ENCODE measurements at places on chromosomes 2 and 18.
A peak's percentile ranks its signal among the peaks of the same experiment; 100 is the strongest.

- no peak for DNase-seq
Observed at GRCh38 chr2:197954328-197954727, 149.9 kb downstream of the PLCL1 start.

GRCh38 chr18:48308755-48309575 is 100.2 kb downstream of the ZBTB7C start:
- no peak for DNase-seq

- DNase-seq = no peak
Observed at GRCh38 chr2:169683054-169683424, 11.2 kb downstream of the CFAP210 start.

- no peak for DNase-seq
Observed at GRCh38 chr18:49185623-49186022, 234.9 kb upstream of the SMAD7 start.

DNA sequence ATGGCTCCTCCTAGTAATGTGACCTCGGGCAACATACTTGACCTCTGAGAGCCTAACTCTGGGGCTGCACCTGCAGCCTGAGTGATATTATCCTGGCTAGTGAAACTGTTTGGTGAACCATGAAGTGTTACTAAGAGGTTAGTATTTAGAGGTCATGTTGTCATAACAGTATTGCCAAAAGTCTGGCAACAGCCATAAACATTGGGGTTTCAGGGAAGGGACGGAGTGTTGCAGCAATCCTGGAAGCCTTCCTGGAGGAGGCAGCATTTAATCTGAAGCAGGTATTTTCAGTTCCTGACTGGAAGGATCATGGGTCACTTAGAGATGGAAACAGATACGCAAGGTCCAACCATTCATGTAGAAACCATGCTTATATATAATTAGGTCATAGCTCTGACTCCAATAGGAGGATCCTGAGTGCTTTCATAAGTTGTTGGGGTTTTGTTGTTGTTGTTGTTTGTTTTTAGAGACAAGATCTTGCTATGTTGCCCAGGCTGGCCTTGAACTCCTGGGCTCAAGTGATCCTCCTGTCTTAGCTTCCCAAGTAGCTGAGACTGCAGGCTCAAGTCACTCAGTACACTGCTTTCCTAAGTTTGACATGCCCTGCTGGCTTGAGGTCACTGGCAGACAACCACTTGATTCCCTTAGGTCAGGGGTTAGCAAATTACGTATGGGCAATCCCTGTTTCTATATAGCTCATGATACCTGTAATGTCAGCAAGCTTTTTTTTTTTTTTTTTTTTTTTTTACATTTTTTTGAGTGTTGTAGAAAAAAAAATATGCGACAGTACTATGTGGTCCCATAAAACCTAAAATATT is 21.5 kb downstream of the GPR39 start:
- no peak for DNase-seq

DNA sequence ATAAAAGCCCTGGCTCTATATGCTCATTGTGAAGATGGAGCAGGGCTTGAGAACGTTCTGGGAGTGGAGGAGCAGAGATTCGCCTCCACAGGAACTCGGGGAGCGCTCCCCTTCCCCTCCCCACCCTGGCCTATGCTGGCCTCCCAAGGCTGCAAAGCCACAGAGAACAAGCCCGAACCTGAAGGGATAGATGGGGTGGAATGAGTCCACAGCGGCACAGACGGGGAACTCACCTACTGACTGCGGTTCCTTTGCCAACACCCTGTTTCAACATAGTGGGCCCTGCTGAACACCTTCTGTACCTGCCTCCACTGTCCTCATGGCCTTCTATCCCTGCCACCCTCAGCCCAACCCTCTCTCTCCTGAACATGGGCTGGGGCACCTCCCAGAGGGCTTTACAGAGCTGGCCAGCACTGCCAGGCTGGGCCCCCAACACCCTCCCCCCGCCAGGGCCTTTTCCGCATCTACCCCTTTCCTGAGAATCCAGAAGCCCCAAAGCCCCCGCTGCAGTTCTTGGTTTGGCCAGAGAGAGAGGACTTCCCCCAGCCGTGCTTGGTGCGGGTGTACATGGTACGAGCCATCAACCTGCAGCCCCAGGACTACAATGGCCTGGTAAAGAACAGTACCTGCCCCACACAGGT is 41.5 kb downstream of the LMAN2L start:
- DNase-seq = no peak

- DNase-seq = peak; percentile 72
Observed at GRCh38 chr2:239321596-239322415, 79.0 kb downstream of the HDAC4 start.

DNA sequence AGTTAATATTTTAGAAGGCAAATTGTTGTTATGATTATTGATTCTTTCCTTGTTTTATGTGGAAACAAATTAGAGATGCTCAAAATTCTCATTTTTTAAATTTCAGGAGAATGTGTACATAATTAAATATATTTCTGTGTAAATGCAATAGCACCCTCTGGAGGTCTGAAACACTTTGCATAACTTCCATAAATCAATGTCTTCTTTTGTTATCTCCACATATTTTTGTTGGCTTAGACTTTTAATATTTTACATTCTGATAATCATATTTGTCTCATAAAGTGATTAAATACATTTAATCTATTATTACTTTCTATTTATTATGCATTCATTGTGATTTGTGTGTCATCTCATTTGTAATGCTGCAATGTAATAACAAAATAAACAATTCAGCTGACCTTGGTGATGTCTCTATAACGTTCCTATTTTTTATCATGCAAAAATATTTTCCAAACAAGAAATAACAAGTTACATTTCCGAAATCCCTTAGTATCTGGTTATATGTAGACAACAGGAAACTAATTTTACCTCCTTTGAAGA is 201.8 kb upstream of the GALNT5 start:
- DNase-seq = no peak

DNA sequence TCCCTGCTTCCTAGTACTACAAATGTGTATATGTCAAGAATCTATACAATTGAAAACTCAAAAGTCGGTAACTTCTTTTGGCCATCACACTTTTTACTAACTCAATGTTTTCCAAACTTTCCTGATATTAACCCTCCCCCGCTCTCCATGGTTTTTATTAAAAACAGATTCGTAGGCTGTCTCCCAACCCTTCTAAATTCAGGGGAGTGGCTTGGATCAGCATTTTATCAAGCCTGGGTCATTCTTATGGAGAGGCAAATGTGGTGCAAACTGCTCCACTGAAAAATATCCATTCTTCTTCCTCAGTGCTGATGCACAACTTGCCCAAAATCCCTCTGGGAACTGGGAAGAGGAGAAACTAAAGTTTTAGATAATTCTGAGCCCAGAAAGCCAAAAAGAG is 134.2 kb downstream of the RIF1 start:
- no peak for DNase-seq

- no peak for DNase-seq
Observed at GRCh38 chr2:24183366-24184069, 8.7 kb downstream of the FAM228A start.

DNA sequence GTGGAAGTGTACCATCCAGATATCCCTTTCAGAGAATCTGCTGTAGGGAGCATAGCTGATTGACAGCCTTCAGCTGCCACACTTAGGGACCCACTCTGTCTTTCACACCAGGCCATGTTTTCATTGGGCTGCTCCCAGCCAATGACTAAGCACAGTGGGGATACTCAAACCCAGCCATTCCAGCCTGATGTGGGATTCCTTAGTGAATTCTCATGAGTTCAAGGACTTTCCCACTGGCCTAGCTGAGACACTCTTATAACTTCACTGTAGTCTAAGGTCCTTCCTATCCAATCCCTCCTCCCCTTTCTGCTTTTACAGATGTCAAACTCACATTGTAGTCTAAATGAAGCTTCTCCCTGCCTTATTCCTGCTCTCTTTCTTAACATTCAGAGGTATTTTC is 201.2 kb downstream of the PIK3C3 start:
- DNase-seq = no peak

DNA sequence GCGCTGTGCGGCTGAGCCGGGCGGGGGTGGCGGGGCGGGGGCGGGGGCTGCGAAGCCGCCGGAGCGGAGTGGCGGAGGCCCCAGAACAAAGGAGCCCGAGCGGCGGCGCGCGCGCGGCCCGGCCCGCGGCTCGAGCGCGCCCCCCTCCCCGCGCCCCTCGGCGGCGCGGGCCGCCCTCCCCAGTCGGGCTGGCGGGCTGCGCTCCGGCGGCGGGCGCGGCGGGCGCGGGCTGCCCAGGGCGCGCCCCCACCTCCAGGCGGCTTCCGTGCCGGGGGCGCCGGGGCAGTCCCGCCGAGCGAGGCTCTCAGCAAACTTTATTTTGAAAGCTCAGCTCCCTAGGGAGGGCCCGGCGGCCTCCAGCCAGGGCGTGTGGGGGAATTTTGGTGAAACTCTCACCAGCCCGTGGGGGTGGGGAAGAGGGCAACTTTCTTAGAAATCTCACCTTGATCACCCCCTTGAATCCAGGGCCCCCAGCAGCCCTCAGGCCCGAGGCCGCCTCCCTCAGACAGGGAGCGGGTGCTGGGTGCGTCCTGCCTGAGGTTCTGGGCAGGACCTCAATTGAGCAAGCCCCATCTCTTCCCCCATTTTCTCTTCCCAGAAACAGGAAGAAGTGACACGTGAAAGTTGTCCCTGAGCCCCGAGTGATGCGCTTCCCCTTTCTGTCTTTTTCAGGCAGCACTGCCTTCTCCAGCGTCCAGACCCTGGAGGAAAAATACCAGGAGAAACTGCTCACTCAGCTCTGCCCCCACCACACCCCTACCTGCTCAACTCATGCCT is 786 bp downstream of the TET3 start:
- peak; percentile 85 for DNase-seq

- DNase-seq = no peak
Observed at GRCh38 chr18:7133181-7133580, 15.6 kb upstream of the LAMA1 start.

GRCh38 chr2:74880054-74880728 is 46.3 kb downstream of the HK2 start:
- peak; percentile 42 for DNase-seq

DNA sequence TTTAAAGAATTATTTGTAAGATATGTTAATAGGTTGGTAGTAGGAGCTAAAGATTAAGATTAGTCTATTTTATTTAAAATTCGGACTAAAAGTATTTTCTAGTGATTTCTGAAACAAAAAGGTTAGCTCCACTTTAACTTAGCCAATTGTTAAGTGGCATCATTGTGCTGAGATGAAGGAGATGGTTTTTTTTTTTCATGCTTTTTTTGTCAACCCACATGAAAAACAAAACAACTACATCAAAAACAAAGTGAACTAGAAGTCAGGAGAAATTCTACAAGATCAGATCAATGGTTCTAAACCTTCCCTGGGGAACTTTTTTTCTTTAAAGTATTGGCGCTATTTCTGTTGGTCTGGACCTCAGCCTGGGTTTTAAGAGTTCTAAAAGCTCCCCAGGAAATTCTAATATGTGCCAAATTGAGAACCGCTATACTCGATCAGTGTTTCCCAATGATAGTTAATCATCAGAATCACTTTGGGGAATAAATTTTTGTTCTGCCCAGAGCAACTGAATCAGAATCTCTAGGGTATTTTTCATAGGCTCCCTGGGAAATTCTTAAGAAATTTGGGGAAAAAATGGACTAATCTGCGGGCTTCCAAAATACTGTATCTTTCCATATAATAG is 2.3 kb downstream of the ZC3H6 start:
- DNase-seq = no peak
